Activated CD8-positive, alpha-beta T cell treated with anti-CD3 and anti-CD28 coated beads, Interleukin-2, amount 10 ng/mL, durations not matched to agents 7 days and 5 days (primary cell): ENCODE measurements at places on chromosomes 2 and 18. TPM values are rescaled to one million over a fixed set of nuclear protein-coding genes. Genes with fewer than 3 reads are reported as not detected.

DNA sequence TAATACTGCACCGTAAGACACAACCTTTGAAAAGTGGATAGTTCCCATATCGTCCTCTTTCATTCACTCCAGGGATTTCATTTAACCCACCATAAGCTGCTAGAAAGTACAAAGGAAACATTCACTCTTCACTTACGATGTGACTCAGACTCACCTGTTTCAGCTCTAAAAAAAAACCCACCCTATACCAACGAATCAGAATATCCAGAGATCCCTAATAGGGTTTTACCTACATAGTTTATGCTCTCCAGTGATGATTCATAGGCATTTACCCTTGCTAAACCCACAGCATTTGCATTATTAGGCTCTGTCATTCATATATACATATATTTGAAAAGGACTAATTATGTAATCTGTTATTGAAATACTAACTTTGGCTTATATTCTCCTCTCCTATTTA, 60.2 kb downstream of the PRPF40A start:
- H3K4me3 ChIP-seq: no peak overlapping the region
- no peak for DNase-seq
- H3K27ac ChIP-seq: no peak overlapping the region
- H3K4me1 ChIP-seq: no peaks in the 10 kb centered on the region
- H3K27me3 ChIP-seq: no peaks in the 10 kb centered on the region

GRCh38 chr2:51662187-51662586, 630.3 kb upstream of the NRXN1 start:
- no peaks in the 10 kb centered on the region for H3K4me1 ChIP-seq
- no peak for DNase-seq
- no peak overlapping the region for H3K4me3 ChIP-seq
- H3K27ac ChIP-seq: no peak overlapping the region
- no peaks in the 10 kb centered on the region for H3K36me3 ChIP-seq
- no peaks in the 10 kb centered on the region for H3K27me3 ChIP-seq

- H3K27ac ChIP-seq: peak overlapping the region; percentile 13
- no peak overlapping the region for H3K4me3 ChIP-seq
- peaks cover 73% of the 10 kb centered on the region for H3K36me3 ChIP-seq
- H3K4me1 ChIP-seq: peaks cover 95% of the 10 kb centered on the region
Observed at GRCh38 chr2:62217970-62218369, 22.1 kb downstream of the B3GNT2 start.

The CRYGD gene
- not detected for total RNA-seq

The FRZB gene
- not detected for total RNA-seq

The CYBRD1 gene
- 1.2 TPM for total RNA-seq
